ENCODE measurements at places on chromosomes 6 and 20.

DNA sequence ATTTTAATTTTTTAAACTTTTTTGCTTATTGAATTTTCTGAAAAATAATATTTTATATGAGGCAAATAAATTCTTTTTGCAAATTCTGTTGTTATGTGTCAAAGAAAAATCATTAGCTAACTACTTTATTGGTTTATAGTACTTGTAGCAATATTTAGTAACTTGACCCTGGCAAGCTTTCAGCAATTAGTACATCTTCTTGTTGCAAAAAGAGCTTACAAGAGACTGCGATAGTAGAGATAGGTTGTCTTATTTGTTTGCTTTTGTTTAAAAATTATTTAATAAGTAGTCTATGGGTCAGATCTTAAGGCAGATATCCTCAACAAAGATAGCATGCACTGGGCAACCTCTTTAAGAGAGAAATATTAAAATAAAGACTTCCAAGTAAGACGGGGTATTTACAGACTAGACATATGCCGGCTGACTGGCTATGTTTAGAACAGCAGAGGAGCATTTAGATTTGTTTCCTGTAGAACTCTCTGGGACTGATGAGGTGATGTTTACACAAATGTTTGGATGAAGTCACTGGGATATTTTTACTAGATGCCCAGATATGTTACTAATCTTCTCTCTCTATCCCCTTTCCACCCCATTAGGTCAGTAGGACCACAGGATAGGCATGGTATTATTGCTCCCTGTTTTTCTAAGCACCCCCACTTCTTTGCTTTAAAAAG lies 25.0 kb downstream of the VGLL2 start:
- no peak for DNase-seq

GRCh38 chr20:33167859-33168258 lies at the start of gene BPIFA2:
Gene BPIFA2 (plus strand): TSS chr20:33168159. CDS start chr20:33169146, 987 bp downstream.
- no peak for DNase-seq

GRCh38 chr6:165872311-165872710 lies 209.3 kb upstream of the PDE10A start:
- no peak for DNase-seq

DNA sequence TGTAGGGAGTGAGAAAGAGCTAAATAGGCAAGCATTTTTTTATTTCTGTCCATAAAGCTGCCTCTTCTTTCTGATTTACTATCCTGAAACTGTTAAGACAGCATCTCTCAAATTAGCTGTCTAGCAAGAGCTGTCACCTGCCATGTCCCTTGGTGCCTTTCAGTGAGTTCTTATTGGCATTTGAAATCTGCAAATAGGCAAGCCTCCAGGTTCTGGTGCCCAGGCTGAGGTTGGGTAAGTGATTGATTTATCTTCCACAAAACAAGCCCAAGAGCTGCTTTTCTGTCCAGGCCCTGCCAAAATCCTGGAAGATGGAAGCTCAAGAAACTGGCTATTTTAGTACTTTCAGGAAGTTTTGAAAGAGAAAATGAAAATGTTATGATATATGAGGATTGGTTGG lies 22.4 kb downstream of the MANEA start:
- DNase-seq: no peak

- no peak for DNase-seq
These were observed 86.6 kb upstream of the SAMD5 start for GRCh38 chr6:147421903-147422302.

DNA sequence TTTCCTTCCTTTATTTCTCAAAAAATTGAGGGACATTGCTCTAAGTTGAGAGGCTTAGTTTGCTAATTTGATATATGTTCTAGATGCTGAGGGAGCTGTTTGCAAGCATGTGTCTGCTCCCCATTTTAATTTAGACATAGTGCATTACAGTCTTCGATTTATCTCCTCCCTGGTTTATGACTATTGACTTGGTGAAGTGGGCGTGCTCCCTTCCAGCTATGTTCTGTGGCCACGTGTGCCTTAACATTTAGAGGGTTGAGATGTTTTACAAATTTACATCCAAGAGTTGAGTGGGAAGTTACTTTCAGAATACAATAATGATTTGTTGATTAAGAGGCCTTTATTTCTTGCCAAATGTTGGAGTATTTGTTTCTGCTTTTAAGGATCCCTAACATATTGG lies 48.2 kb downstream of the KLHL32 start:
- DNase-seq: no peak

GRCh38 chr20:34493646-34494045 lies 22.6 kb upstream of the DYNLRB1 start:
- no peak for DNase-seq

DNA sequence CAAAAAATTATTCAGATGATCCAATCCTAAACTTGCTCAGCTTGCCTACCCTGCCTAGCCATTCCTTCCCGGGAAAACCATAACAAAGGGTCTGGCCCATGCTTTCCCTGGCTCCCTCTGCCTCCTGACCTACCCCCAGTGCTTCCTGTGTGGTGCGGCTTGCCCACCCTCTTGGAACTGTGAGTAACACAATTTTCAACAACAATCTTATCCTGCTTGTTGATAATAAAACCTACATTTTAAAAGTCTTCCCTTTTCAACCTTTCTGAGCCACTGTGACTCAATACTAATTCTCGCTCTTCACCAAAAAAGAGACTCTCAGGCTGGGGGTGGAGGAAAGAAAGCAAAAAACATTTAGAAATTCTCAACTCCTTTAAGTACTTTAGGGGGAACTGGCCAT lies 18.0 kb downstream of the EXOC2 start:
- DNase-seq: no peak

DNA sequence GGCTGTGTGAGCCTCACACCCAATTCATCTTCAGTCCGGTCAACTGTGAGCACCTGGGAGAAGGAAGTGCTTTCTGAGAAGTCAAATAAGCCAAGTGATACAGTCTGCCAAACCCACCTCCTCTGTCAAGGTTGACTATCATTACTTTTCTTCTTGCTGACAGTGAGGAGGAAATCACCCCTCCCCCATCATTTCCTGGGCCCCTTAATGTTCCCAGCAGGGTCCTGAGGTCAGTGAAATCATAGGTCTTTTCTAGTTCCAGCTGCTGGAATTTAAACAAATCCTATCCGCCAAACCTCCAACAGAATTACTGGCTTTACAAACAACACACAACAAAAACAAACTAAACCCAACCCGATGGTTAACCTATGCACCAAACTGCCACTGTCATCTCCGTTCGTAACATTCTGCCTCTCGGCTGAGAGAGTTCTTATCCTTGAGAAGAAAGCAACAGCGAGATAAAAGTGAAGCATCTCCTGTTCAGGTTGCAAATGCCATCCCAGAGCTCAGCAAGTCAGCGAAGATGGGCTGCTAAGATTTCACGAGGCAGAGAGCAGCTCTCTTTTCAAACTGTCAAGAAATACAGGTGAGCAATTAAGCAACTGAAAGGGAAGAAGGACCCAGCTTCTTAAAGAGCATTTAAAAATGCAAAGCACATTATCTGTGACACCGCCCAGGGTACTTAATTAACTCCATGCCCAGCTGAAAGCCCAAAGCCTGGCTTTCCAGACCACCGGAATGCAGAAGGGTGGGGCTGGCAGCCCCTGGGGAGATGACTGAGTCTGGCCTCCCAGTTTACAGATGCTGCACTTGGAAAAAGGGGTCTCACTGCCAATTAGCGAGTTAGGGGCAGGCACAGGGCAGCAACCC lies 24.7 kb downstream of the GFOD1 start:
- no peak for DNase-seq

GRCh38 chr20:50758992-50759391 lies 27.6 kb downstream of the PARD6B start:
- DNase-seq: no peak

- no peak for DNase-seq
These were observed 161.4 kb downstream of the FOXC1 start for GRCh38 chr6:1770968-1771723.

DNA sequence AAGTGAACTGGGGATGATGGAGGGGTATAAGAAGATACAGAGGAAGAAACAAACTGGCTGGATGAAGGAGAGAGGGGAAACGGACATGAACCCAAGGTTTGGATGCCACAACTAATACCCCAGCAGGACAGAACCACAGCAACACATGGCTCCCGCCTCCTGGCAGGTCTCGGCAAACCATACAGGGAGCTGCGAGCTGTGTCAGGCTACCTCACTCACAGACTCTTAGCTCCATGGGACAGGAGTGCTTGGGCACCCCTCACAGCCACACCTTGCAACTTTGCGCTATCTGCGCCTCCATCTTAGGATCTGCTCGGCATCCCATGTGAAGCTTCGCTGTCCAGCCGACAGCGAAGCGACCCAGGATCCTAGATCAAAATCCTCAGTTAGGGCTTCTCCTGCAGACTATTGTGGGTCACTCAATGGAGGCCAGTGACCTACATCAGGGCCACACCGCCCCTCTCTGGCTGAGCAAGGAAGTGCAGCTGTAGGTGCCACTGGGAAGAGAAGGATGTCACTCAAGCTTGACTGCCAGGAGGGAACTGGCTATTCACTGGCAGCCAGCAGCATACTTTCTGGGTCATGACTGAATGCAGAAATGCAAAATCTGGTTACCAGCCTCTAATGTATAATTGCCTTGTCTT lies 174.4 kb upstream of the RIN2 start:
- no peak for DNase-seq

- no peak for DNase-seq
These were observed 27.1 kb upstream of the BEND6 start for GRCh38 chr6:56927538-56928453.

DNA sequence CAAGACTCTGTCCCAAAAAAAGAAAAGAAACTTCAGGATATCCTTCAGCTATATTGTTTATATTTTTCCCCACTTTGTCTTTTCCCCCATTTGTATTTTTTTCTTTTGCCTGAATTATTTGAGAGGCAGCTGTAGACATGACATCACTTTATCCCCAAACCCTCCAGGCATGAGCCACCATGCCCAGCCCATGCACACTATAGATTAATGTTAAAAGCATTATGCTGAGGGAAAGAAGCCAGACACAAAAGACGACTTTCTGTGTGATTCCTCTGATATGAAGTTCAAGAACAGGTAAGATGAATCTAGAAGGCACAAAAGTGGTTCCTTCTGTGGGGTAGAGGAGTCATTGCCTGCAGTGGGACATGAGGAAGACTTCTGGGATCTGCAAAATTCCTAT lies 16.4 kb downstream of the CEBPB start:
- DNase-seq: no peak

DNA sequence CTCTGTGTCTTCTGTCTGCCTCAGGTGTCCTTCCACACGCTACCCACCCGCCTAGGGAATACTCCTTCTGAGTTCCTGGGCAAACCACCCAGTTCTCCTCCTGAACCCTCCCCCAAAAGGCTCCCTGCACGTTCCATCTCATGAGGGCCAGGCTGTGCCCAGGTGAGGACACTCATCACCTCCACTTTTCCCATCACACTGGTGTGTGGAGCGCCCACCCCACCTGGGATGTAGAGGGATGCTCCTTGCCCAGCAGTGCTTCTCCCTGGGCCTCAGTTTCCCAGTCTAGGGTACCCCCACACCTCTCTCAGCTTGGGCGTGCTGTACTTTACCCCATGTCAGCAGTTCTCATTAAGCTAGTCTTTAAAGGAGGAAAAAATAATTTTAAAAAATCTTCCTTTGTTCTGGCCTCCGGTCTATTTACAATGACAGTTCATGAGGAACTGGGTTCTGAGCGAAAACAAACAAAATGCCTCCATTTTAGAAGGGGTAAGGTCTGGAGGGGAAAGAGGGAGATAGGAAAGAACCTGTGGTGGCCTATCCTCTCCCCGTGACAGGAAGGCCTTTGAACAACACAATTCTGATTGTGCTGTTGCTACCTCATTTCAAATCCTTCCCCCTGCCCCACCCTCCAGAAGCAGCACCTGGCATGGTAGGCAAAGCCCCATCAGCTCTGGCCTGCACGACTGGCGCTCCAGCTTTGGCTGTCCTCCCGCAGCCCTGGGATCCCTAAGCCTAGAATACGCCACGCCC lies 1.7 kb upstream of the C20orf203 start:
- DNase-seq: no peak

- no peak for DNase-seq
These were observed 6.5 kb upstream of the USP45 start for GRCh38 chr6:99521633-99522151.

DNA sequence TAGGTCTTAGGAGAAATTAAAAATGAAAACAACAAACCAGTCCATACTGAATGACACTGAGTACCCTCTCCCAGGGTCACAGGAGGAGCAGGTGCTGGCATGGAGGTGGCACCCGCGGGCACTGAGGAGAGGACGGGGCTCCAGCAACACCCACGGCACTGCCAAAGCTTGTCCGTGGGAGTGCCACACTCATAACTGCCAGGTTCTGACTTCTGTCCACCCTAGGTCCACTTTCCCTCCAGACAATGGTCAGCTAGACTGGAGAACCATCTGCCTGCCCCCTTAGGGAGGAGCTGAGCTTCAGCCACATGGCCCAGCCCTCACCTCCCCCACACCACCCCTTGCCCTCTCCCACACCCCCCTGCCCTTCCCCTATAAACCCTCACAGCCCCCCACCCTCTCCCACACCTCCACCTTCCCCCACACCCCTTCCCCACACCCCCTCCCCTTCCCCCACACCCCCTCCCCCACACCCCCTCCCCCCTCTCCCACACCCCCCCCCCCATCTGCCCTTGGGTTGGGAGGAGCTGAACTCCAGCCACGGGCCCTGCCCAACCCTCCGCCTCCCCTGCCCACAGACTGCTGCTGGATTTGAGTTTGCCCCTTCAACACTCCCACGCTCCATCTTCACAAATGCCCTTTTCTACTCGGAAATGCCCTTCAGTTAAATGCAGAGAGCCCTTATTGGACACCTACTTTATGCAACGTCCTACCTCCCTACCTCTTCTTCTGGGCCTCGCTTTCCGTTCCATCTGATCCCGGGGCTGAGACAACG lies 129.6 kb downstream of the TAF4 start:
- DNase-seq: no peak

GRCh38 chr6:157106487-157106886 lies 216.8 kb downstream of the TMEM242 start:
- no peak for DNase-seq

GRCh38 chr6:153145591-153145990 lies 14.5 kb upstream of the RGS17 start:
- DNase-seq: no peak

DNA sequence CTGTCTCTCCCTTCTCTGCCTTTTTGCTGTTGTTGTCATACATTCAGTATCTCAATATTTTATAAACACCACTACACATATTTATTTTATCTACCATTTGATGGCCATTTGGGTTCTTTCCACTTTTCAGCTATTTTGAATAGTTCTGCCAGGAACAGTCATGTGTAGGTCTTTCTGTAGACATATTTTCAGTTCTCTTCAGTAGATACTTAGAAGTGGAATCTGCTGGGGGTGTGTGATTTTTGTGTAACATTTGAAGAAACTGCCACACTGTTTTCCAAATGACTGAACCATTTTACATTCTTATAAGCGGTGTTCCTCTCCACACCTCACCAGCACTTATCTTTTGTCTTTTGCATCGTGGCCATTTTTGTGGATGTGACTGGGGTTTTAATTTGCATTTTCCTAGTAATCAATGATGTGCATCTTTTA lies 197.7 kb downstream of the ARID1B start:
- DNase-seq: no peak

DNA sequence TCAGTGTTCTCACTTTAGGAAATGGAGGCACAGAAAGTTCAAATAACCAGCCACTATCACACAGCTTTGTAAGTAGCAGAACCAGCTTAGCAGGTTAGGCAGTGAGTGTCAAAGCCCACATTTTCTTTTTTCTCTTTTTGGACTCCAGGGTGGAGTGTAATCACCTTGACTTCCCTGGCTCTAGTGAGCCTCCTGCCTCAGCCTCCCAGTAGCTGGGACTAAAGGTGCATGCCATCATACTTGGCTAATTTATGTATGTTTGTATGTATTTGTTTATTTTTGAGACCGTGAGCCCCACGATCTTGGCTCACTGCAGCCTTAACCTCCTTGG lies 7.8 kb upstream of the NCOA3 start:
- DNase-seq: no peak

Measured in stimulated activated CD8-positive, alpha-beta memory T cell treated with anti-CD3 and anti-CD28 coated beads, Interleukin-15, amount 100 ng/mL, for 24 hours (primary cell).